Stimulated activated CD4-positive, alpha-beta T cell treated with anti-CD3 and anti-CD28 coated beads, Interleukin-2, amount 100 ng/mL, for 24 hours (primary cell): ENCODE measurements at places on chromosomes 4 and X.

- no peak for DNase-seq
Observed at GRCh38 chrX:76434103-76434741, 6.7 kb downstream of the MAGEE1 start.

- no peak for DNase-seq
Observed at GRCh38 chr4:53576676-53577372, 14.5 kb downstream of the LNX1 start.

DNA sequence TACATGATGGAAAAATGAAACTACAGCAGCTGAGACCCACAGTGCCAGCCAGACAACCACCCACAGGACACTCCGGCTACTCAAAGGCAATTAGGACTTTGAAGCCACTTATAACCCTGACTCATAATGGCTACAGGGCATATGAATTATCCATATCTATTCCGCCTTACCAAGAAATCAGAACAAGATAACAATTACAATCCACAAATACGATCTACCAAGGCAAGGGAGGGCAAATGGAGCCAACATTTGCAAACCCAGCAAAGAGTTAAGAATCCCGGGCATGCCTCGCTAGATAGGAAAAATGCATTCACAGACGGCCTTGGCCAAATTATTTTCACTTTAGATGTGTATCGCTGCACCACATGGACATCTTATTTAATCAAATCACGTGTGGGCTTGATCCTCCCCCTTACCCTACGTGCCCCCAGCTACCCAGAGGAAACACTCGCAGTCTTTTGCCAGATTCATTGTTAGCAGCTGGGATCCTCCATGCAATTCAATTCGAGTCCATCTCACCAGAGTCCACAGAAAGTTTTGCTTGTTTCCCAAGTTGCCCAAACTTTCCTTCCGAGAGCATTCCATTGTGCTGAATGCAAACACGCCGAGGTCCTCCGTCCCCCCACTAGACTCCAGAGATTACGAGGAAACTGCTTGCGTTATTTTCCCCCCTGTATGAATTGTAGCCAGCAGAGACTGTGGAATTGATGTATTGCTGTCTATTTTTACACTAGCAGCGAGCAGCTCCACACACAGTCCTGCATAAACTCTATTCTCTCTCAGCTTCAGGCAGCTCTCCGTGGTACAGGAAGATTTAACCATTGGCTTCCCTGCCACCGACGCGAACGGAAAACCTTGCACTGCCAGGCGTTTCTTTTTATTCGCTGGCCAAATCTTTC is 1.2 kb downstream of the PPARGC1A start:
- DNase-seq = no peak

- DNase-seq = no peak
Observed at GRCh38 chrX:117854806-117855205, 261.8 kb downstream of the KLHL13 start.

GRCh38 chrX:45986081-45986480 is 559.1 kb downstream of the ZNF674 start:
- no peak for DNase-seq

DNA sequence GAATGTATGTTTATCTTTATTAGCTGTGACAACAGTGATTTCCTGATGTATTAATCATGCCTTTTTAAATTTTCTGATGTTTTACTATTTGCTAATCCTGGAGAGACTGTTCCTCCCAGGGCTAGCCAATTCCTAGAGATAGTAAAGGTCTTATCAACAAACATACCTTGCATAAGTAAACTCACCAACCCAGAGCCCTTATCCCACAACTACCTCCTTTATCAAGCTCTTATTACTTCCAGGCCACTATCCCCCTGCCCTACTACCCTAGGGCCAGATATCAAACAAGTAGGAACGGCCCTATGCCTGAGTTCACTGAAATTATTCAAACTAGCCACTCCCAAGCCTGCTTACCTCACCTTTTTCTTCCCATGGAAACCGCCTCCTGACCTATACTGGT is 58.2 kb upstream of the NPNT start:
- no peak for DNase-seq

DNA sequence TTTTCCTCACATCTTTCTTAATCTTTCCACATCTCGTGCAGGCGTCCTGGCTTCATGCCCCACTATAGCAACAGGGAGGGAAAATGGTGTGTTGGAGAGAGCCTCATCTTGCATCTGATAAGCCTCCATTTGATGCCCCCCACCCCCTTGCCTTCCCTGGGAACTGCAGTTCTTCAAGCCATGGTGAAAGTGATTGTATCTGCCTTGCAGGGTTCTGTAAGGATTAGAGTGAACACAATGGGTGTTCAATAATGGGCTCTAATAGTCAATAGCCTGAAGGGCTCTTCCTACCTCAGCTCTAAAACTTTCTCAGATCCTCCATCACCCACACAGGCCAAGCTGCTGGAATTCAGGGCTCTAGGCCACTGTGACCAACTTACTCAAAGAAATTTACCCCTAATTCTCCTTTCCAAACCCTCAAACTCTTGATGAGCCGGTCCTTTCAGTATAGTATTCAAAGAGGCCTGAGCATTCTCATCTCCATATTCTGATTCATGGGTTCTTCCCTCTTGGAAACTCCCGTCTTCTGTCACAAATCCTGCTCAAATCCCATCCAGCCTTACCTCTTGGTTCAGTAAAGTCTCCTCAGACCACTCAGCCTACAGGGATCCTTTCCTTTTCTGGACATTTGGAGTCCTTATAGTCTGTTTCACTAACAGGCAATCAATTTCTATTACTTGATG is 128.3 kb upstream of the TRIM2 start:
- DNase-seq = no peak

- DNase-seq = no peak
Observed at GRCh38 chr4:73432169-73433000, 3.6 kb upstream of the AFP start.

- peak; percentile 76 for DNase-seq
Observed at GRCh38 chr4:36244257-36245082, at the start of gene ARAP2. ARAP2 (minus strand) TSS chr4:36244514; CDS start chr4:36229486, 15,028 bp downstream.

GRCh38 chr4:179465131-179465797 is 2023.0 kb upstream of the AGA start:
- no peak for DNase-seq

- DNase-seq = no peak
Observed at GRCh38 chrX:74814681-74815080, 110.6 kb downstream of the NEXMIF start.

DNA sequence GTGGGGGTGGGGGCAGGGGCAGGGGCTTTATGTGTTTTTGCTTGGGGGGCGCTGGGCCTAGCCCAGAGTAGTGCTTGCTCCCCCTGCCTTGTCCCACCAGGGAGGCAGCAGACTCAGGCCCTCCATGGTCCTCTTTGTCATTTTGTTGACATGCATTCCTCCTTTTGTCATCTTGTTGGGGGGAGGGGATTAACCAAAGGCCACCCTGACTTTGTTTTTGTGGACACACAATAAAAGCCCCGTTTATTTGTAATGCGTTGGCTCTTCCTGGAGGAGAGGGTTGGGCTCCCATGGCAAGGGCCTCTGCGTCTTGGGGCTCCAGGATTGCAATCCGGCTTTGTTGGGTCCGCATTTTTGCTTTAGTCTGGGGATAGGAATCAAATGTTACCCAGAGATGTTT is 2.2 kb downstream of the EMD start:
- no peak for DNase-seq

- DNase-seq = no peak
Observed at GRCh38 chrX:123581586-123581985, 151.3 kb downstream of the THOC2 start.

GRCh38 chrX:39795605-39796004 is 302.2 kb downstream of the BCOR start:
- DNase-seq = no peak

- no peak for DNase-seq
Observed at GRCh38 chr4:176792326-176793059, at the start of gene VEGFC. VEGFC (minus strand) TSS chr4:176792922; CDS start chr4:176792311, 611 bp downstream.

- DNase-seq = no peak
Observed at GRCh38 chrX:9164086-9164485, 130.2 kb upstream of the FAM9B start.

DNA sequence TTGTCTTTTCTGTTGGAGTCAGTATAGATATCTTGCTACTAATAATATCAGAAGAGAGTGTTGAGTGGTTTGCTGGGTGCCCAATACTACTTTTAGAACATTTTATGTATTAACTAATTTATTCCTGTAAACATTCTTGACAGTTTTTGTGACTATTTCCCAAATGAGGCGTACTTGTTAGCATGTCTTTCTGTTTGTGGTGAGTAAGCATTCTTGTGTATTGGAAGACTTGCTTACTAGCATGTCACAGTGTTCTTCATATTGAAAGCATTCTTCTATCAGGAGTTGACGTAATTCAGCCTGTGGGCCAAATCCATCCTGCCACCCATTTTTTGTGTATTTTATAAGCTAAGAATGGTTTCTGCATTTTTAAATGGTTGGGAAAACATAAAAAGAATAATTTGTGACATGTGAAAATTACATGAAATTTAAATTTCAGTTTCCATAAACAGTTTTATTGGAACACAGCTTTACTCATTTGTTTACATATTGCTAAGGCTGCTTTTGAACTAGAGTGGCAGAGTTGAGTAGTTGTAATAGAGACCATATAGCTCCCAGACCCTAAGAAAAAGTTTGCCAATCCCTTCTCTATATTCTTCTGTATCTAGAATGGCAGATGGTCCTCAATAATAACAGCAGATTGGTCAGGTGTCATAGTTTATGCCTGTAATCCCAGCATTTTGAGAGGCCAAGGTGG is 20.4 kb downstream of the REPS2 start:
- DNase-seq = no peak
